ENCODE measurements at places on chromosomes 12 and 14. TPM values are rescaled to one million over a fixed set of nuclear protein-coding genes. Genes with fewer than 3 reads are reported as not detected.

The ADAM20 gene
- total RNA-seq, result 0.35 TPM

The PUS7L gene
- 3.5 TPM for total RNA-seq

The IL22 gene
- total RNA-seq, result not detected

The CACNA2D4 gene
- total RNA-seq, result 1.1 TPM

- no peak for DNase-seq
Observed at GRCh38 chr12:70643939-70644338, 6.7 kb upstream of the PTPRB start.

GRCh38 chr12:102347811-102348210, 132.6 kb downstream of the IGF1 start:
- no peak for DNase-seq

GRCh38 chr12:57539134-57539768, 7.7 kb downstream of the DCTN2 start:
- no peak for DNase-seq

GRCh38 chr14:85516239-85517113, 13.5 kb upstream of the FLRT2 start:
- no peak for DNase-seq

GRCh38 chr14:35301735-35302528, 9.8 kb downstream of the PSMA6 start:
- no peak for DNase-seq

- no peak for DNase-seq
Observed at GRCh38 chr14:92926180-92926845, 3.4 kb downstream of the CHGA start.

- no peak for DNase-seq
Observed at GRCh38 chr12:18752280-18752920, 14.5 kb downstream of the CAPZA3 start.

DNA sequence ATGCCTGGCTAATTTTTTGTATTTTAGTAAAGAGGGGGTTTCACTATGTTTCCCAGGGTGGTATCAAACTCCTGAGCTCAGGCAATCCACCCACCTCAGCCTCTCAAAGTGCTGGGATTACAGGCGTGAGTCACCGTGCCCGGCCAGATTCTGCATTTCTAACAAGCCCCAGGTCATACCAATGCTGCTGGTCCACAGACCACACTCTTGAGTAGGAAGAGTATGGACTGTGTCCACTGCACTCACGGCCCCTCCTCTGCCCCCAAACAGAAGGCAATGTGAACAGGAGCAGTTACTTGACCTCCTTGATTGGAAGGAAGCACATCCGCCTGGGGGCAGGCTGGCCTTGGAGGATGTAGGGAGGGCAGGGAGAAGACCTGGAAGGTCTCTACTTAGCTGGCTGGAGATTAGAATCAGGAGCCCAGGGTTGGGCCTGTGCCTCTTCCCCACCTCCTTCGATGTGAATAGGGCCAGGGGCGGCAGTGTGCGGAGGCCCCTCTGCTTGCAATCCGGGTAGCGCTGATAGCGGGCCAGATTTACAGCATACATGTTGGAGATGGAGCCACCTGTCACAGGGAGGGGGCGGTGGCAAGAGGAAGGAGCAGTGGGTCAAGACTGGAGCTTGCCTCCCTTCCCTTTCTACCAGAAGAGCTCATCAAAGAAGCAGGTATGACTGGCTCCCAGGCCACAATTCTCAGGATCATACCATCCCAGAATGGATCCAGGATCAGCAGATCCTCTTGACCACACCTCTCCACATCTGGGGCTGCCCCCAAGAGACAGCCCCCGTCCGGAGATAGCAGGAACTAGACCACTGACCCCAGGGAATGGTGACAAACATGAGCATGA, 9.4 kb upstream of the ZNF740 start:
- no peak for DNase-seq

- DNase-seq, result no peak
Observed at GRCh38 chr12:117689857-117690256, 278.9 kb downstream of the KSR2 start.

DNA sequence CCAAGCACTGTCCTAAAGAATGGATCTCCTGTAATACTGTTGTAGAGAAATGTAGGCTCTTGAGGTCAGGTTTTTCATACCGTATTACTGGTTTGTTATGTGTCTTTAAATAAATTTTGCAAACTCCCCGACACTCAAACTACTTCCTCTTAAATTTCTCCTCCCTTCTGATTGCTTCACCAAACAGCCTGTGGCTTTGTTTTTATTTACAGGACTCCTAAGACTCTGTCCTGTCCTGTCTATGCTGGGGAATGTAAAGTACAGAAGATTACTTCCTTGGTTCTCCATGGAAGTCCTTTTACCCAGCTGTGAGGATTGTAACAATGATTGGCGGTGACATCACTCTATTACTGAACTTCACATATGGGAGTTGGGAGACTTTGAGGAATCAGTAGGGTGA, 873.5 kb downstream of the DIO2 start:
- DNase-seq, result no peak

All from Right ventricle myocardium inferior (tissue), 1 donor.